Upper lobe of left lung (tissue), 6 donors: ENCODE measurements at places on chromosomes 13 and 19. TPM values are rescaled to one million over a fixed set of nuclear protein-coding genes. Genes with fewer than 3 reads are reported as not detected.

- peak; percentile 69 for DNase-seq
Observed at GRCh38 chr19:9945319-9945966, 9.1 kb upstream of the OLFM2 start.

GRCh38 chr19:41311072-41311471 is 1.1 kb downstream of the CCDC97 start:
- no peak for DNase-seq

- no peak for DNase-seq
Observed at GRCh38 chr19:45049073-45049736, 10.4 kb downstream of the CLASRP start.

DNA sequence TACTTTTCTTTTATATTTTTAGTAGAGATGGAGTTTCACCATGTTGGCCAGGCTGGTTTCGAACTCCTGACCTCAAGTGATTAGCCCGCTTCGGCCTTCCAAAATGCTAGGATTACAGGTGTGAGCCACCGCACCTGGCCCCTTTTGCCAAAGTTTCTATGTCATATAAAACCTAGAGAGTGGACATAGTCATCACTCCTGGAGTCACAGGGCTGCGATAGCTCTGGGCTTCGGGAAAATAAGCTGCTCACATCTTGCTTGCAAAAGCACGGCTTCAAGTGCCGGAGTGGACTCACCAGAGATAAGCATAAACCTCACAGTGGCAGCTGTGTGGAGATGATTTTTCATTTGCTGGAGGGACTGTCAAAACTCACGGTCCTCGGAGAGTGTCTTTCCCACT is 171.2 kb downstream of the TEX29 start:
- no peak for DNase-seq

CILP2 gene
- not detected for total RNA-seq

CAMSAP3 gene
- 25.6 TPM for total RNA-seq

DNA sequence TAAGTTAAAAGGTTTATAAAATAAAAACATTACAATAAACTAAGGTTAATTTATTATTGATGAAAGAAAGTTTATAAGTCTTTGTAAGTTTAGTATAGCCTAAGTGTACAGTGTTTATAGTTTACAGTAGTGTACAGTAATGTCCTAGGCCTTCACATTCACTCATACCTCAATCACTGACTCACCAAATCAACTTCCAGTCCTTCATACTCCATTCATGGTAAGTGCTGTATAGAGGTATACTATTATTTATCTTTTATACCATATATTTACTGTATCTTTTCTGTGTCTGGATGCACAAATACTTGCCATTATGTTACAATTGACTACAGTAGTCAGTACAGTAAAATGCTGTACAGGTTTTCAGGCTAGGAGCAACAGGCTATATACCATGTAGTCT is 490.0 kb downstream of the GPC6 start:
- DNase-seq, result no peak

DNA sequence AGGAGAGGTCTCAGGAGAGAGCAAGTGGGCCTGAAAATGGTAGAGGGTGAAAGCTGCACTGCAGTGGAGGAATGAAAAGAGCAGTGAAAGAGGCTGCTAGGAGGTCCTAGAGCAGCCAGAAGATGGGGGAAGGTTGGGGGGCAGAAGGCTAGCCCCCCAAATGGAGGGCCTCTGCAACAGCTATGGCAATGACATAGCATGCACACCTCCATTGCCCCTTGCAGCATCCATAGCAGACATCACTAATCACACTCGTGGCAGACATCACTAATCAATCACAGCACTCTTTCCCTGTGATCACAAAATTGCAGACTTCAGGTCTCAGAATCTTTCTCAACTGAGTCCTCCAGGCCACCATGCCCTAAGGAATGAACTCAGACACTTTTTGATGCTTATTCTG is 21.9 kb downstream of the CCL25 start:
- no peak for DNase-seq

CLIP3 gene
- 3.0 TPM for total RNA-seq

GRCh38 chr19:16571822-16572331 is 338 bp downstream of the SLC35E1 start:
- DNase-seq, result no peak

- DNase-seq, result no peak
Observed at GRCh38 chr19:33271246-33272021, 30.9 kb downstream of the CEBPA start.

GPR12 gene
- total RNA-seq, result not detected

MYO16 gene
- total RNA-seq, result under 0.01 TPM

S1PR4 gene
- total RNA-seq, result 19.1 TPM

DNA sequence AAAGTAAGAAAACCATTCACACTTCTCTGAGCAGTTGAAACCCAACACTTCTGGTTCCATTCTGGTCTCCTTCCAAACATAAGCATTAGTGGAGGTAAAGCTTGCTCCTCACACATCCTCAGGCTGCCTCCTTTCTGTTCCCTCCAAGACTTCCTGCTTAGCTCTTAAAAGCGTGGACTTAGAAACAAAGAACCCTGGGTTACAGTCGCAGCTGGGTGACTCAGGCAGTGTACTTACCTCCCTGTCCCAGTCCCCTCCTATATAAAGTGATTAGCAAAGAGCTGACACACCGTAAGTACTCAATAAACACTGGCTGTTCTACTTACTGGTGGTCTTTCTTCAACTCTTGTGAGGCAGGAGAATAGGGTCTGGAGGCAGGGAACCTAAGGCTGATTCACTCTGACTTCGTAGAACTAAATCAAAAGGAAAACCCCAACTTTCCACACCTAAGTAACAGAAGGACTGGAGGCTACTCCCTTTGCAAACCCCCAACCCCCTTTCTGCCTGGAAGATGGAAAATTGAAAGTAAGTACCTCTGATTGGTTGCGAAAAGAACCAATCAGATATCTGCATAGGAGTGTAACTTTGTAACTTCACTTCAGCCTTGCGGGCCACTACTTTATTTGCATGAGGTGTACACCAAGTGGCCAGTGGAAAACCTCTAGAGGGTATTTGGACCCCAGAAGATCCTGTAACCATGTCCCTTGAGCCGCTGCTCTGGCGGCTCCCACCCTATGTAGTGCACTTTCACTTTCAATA is 165.4 kb downstream of the SUCLA2 start:
- no peak for DNase-seq

C19orf18 gene
- total RNA-seq, result not detected

- no peak for DNase-seq
Observed at GRCh38 chr13:91572944-91573598, 174.7 kb downstream of the GPC5 start.

DNA sequence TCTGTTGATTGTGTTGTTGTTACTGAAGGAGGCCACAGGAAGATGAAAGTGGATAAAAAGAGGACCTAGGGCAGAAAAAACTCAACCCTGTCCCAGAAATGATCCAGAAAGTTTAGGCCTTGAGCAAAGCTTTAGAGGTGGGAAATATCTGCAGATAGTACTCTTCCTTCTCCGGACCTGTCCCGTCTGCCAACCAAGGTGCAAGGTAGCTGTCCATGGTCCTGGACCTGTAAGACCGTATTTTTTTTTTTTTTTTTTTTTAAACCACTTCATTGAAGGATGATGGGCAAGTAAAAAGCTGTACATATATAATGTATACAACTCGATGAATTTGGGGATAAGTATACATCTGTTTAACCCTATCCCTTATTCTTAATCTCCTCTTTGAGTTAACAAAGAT is 225.9 kb downstream of the OLFM4 start:
- DNase-seq, result no peak

- peak; percentile 46 for DNase-seq
Observed at GRCh38 chr13:110920038-110920437, 5.2 kb upstream of the ANKRD10 start.

DNA sequence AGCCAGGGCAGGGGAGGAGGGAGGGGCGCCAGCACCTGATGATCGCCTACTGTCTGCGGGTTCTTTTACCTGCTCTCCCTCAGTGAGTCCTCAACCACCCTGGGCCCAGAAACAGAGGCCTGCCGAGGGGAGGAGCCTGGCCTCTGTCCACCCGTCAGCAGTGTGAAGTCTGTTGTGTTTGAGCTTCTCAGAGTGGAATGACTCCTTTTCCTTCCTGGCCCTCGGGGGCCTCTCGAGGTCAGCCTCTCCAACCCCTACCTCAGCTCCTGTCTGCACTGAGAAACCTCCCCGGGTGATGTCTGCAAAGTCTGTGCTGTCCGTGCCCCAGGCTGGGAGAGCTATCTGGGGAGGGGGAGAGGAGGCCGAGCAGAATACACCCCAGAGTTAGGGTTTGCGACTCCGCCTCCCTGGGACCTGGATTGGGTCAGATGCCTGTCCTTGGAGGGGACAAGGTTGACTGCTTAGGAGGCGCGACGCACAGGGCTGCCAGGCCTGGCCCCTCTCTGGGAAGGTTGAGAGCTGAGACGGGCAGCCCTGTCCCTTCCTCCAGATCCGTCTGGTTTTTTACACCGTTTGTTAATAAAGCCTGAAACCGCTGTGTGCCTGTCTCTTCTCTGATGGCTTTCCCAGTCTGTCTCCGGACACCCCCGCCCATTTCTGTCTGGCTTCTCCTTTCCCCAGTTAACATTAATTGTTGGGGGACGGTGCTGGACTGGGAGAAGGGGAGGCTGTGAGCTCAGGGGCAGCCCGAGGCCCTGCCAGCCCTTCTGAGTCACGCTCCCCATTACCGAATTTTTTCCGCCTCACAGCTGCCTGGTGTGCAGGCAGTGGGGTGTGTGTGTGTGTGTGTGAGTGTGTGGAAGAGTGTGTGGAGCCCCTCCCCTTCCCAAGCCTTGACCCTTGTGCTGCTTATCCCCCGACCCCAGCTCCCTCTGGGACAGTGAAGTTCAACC is 989 bp upstream of the SSC5D start:
- peak; percentile 46 for DNase-seq

- DNase-seq, result no peak
Observed at GRCh38 chr19:42568006-42568405, 26.7 kb downstream of the CEACAM8 start.

GRCh38 chr19:56811480-56811879 is 29.0 kb downstream of the PEG3 start:
- no peak for DNase-seq

DNA sequence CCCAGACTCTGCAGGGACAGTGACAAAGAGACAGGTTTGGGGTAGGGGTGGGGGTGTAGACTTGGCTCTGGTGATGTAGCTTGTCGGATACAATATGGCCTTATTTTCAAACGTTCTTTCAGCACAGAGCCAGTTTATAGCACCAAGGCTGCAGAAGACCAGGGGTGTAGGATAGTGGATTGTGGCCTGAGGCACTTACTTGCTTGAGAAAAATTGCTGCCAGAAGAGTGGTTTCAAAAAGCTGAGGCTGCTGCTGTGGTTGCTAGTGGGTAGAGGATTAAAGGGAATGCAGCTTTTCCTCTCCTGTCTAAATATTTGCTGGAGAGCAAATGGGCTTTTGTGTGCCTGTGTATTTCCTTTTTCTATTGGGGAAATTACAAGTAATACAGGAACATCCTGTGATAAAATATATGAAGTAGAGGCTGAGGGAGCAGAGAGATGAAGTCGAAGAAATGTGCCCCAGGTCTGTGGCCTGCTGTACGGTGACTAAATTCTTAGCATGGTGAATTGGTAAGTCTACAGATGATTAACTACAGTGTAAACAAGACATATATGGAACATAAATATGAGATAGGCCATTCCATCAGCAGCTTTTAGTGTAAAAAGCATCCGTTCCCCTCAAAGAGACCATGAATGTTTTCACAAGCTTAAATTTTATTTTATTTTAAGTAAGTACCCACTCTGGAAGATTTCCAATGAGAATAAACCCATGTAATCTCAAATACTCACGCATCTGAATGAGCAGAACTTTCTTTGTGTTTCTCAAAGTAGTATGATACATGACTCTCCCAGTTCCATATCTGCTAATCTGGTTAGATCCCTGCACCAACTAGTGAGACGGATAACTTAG is 112.9 kb downstream of the LRCH1 start:
- DNase-seq, result no peak

- no peak for DNase-seq
Observed at GRCh38 chr13:37338726-37339385, 233.4 kb upstream of the CSNK1A1L start.

B3GNT3 gene
- total RNA-seq, result 1.0 TPM

MZT1 gene
- 7.6 TPM for total RNA-seq

DNA sequence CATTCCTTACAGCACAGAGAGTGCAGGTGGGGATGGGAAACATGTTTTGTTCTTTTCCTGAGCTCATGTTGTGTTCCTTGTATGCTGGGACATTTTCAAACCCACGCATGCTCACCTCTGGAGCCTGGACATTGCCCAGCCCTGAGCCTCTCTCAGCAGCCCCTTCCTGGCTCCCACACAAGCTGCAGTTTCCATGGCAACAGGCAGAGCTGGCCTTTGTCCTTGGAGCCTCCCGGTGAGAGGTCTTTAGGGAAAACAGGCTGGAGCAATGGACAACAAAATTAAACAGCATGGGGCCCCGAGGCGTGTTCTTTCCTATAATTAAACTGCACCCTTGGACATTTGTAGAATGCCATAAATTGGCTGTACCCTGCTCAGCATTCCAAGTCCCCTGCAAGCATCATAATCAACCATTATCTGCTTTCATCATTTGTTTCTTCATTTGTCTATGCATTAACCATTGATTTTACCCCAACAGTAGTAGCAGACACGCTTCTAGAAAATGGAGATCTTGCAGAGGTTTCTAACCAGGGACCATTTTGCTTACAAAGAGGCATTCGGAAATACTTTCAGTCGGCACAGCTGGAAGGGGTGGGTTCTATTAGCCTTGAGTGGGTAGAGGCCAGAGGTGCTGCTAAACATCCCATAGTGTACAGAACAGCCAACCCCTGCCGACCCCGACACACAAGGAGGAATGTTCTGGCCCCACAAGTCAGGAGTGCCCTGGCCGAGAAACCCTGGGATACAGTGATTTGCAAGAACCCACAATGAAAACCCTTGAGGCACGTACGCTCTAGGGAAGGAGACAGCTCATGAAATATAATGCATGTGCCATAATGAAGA is 133.4 kb upstream of the PEG3 start:
- no peak for DNase-seq

- DNase-seq, result no peak
Observed at GRCh38 chr19:29815231-29815630, 3.4 kb downstream of the CCNE1 start.

KLK15 gene
- total RNA-seq, result not detected

CEACAM7 gene
- not detected for total RNA-seq

DNA sequence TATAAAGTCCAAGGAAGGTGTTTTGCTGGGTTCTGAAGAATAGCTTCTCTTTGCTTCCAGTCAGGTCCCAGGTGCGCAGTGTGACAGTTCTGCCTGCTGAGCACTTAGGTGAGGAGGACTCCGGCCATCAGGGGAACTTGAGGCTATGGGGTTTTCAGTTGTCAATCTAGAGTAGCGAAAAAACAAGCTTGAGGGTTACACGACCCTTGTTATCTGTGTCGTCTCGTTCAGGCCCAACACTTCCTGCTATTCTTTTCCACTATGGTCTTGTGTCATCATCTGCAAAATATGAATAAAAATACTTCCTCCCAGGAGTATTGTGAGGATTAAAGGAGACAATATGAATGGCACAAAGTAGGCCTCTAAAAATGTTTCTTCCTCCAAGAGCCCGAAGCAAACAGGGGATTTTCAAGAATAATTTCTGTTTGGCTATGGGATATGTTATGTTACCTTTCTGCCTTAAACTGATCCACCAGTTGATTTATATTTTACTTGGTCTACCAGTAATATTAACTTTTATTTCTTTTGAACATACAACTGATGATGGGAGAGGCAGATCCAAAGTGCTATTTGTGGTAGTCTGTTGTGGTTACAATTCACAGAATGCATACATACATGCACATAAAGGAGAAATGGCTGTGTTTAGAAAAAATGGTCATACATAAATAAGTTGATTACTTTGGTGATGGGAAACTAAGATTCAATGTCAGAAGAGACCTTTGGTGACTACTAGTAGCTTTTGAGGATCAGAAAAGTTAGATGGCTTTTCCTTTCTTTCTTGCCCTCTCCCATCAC is 40.5 kb upstream of the RCBTB2 start:
- DNase-seq, result no peak
